ENCODE measurements at places on chromosomes 7 and 10.

- peak; percentile 25 for DNase-seq
Observed at GRCh38 chr10:5481121-5481520, 18.2 kb downstream of the CALML5 start.

DNA sequence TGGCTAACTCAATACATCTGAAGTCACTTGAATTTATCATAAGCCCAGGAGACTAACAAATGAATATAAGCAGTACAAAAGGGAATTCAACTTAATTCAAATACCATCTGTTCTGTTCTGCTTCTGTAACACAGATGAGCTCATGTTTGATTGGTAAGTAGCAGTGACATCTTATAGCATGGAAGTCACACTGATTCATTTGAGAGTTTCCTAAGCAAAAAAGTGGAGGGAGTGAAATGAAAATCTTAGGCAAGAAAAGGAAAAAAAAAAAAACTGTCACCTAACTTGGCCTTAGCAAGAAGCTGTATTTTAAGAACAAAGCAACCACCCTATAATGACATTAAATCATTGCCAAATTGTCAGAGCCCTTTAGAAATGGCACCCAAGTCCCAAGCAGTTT is 49.5 kb downstream of the SMURF1 start:
- DNase-seq: no peak

DNA sequence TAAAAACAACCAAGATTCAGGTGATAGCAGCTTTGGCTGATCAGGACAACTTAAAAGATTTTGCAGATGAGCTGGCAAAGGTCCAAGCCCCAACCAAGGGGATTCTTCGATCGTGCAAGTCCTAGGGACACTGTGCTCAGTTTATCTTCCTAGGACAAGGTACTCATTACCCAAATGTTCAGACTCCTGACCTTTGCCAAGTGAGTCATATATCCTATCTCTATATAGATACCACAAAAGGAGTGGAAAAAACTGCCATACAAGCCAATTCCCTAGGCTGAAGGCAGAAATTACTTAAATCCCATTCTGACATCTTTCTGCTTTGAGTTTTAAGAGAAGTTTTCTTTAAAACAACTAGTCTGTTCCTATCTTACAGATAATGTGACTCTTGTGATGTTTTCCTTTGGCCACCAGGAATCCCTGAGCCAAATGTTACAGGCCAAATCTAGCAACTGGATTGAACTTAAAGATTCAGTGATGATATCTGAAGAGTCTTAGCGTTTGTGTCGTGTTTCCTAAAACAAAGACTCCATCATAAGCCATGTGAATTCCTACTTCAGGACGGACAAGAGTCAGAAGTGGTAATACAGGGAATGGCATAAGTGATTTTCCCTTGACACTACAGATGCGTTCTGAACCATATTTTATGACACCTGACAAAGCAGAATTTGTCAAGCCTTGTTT is 142.6 kb upstream of the ASAH2 start:
- no peak for DNase-seq

DNA sequence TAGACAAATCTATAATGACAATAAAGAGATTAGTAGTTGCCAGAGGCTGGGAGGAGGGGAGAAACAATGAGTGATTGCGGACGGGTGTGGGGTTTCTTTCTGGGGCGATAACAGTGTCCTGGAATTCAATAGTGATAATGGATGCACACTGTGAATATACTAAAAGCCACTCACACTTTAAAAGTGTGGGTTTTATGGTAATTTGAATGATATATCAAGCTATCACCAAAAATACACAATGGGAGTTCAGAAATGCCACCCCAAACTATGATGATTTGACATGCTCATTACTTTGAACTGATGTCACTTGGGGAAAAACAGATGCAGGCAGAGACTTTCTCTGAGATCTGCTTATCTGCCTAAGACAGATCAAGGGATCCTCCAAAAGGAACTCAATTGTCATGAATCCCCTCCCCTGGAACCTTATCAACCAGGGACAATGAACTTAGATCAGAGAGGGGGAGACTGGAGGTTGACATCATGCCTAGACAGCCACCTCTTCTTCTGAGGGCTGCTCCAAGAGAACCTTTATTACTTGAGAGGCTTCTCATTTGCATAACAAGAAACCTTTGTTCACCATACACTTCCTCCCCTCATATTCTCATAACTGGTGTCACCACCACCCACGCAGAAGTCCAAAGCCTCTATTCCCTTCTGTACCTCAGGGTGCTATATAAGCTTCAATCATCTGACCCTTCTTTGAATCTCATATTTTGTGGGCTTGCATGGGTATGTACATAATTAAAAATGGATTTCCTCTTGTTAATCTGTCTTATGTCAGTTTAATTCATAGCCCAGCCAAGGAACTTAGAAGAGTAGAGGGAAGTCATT is 14.8 kb upstream of the ZC3HAV1 start:
- DNase-seq: no peak

- no peak for DNase-seq
Observed at GRCh38 chr10:43816351-43817321, 168.0 kb upstream of the ZNF32 start.

GRCh38 chr7:40329601-40330153 is 194.9 kb downstream of the SUGCT start:
- DNase-seq: no peak

- DNase-seq: no peak
Observed at GRCh38 chr7:128041203-128041602, 10.0 kb upstream of the LRRC4 start.

DNA sequence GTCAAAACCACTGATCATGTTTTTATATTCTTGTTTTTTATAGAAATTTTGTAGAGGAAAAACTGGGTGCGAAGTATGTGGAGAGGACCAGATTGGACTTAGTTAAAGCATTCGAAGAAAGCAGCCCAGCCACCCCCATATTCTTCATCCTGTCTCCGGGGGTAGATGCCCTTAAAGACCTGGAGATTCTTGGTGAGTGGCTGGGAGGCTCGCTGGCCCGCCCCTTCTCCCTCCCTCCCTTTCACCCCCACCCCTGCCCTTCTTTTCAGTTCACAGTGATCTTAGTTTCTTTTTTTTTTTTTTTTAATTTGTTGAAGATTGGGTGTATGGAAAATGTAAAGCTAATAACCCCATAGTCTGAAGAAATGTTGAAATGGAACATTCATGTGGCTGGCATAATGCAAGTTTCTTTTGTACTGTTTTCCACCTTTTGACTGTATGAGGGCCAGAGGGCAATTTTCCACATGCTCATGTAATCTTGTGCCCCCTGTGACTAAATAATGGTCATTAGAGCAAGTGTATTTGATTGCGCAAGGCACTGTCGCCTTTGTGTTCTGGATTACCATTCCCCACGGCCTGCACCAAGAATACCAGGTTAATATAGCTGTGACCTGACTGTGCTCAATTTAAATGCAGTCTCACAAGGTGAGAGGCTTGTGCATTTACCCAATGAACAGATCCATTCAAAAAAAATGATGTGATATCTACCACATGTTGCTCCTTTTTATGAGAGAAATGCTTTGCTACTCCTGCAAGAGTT is 77.7 kb downstream of the CDCA7L start:
- no peak for DNase-seq

DNA sequence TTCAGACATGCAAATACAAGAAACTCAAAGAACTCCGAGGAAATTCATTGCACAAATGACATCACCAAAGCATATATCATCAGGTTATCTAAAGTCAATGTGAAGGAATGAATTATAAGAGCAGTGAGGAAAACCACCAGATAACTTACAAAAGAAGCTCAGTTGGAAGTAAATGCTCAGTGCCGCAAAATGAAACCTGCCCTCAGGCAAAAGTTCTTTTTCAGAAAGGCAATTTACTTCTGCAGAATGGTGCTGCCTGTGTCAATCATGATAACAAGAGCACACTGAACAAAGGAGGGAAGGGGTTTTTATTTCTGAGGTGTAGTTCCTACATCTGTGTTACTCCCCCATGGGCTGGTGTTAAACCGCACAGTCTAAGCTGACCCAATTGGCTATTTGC is 550.6 kb upstream of the SEMA3D start:
- DNase-seq: no peak

DNA sequence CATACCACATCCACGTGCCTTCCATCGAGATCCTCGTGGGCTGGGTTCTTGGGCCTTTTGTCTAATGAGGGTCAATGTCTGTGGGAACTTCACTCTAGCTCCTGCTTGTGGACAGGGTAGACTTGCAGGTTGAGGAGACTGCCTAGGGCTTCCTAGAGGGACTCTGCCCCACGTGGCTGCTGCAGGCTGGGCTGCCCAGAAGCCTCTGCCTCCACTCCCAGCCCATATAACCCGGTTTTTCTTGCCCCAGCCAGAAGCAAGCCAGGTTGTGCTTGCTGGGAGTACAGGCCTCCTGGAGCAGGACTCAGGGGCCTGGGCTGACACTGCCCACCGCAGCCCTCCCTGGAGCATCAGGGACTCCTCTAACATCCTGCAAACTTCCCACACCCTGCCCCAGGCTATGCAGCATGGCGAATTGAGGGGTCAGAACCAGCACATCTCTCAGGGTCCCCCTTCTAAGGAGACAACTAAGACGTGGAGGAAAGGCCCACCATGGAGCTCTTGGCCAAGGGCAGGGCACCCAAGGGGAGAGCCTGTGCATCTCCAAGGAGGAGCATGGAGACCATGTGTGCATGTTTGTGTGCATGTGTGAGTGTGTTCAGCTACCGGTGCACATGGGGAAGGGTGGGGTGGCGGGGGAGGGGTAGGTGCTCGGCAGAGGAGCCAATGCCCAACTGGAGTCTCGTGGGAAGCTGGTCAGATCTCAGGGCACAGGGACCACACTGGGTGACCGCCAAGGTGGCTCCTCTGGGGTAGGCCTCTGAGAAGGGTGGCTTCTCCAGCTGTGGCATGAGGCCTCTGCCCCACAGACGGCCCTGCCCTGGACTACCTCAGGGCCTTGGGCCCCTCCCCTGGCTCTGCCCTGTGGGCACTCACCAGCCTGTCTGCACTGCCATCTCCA is 62.6 kb downstream of the RASGEF1A start:
- DNase-seq: peak; percentile 36

GRCh38 chr10:32332299-32332750 is 14.6 kb downstream of the EPC1 start:
- no peak for DNase-seq

DNA sequence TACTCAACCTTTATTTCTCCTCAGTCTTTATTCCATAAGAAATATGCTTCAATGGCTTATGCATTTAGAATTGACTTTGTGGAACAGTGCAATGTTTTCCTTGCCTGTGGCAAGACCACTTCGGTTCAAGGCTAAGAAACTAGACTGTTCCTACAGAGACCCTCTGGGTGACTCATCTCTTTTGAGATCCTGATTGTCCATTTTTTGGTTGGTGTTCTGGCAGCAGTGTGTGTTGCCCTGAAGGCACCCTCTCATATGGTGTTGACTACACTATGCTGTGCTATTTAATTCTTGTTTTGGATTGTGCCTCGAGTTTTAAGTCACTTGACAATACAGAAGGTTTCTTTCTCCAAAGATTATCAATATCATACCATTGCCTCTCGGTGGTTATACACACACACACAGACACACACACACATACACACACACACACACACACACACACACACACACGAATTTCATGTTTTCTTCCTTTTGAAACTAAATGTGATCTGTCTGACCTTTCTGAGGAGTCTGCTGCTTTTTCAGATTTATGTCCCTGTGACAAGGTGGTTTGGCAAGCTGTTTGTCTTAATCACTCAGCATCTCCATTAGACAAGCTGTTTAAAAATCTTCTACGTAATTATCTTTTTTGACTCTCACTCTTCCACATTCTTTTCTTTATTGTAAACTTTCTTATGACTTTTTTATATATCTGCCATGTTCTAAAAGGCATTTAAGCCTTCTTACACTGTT is 187.2 kb downstream of the VTI1A start:
- no peak for DNase-seq

GRCh38 chr10:97887399-97887798 is 37.8 kb downstream of the GOLGA7B start:
- DNase-seq: no peak

DNA sequence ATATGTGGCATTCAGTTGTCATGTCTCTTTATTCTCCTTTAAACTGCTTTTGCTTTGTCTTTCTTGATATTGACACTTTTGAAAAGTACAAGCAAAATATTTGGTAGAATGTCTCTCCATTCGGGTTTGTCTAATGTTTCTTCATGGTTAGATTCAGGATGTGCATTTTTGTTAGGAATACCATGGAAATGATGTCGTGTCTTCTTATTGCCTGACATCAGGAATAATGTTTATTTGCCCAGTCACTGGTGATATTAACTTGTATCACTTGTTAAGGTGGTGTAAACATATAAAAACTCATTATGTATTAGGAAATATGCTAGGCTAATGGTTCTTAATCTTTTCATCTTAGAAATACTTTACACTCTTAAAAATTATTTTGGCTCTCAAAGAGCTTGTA is 43.4 kb downstream of the CDK1 start:
- no peak for DNase-seq

GRCh38 chr10:86366033-86366901 is at the start of gene GRID1:
TSS of gene GRID1 (minus strand) at chr10:86366795.
- DNase-seq: peak; percentile 83

GRCh38 chr10:14860791-14861190 is 17.9 kb upstream of the SUV39H2 start:
- no peak for DNase-seq

DNA sequence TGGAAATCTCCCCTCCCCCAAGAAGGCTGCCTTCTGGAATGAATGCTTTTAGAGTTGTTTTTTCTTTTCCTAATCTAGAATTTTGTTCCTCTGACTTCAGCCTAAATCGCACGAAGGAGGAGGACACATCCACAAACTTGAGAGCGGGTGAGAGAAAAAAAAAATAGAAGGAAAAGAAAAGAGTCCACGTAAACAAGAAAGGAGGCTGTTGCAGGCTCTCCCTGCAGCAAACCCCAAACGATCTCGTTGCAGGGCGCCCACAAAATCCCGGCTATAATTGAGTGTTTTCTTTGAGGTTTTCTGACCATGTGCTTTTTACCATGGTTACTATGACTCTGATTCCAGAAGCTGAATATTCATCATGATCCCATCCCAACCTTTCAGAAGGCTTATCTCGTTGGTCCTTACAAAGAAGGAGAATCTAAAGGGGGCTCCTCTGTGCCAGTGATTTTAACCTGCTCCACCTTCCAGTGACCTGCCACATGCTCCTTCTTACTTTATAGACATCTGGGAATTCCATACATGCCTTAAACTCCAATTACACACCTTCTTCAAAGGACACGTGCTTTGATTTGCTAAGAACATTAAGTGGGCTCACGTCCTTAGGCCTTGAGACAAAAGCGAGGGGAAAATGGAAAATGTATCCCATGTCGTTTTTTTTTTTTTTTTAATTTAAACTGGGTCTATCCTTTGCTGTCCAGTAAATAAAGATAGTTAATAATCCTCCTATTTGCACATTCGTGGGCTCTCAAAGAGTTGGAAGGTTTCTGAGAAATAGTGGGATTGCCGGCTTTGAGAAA is 5.8 kb downstream of the TWIST1 start:
- DNase-seq: no peak

- no peak for DNase-seq
Observed at GRCh38 chr7:37369906-37370305, 78.8 kb downstream of the ELMO1 start.

DNA sequence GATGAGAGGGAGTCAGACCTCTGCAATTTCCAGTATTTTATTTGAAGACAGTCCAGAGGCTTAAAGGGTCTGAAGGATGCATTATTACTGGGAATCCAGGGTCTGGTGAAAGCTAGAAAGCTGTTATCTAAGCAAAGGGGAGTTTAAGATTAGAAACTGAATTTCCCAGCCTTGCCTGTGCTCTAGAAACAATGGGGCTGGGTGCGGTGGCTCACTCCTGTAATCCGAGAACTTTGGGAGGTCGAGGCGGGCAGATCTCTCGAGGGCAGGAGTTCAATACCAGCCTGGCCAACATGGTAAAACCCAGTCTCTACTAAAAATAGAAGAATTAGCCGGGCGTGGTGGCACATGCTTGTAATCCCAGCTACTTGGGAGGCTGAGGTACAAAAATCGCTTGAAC is 71.5 kb upstream of the ANLN start:
- DNase-seq: no peak

GRCh38 chr10:29728541-29729049 is 93.8 kb upstream of the SVIL start:
- no peak for DNase-seq
